ENCODE measurements at places on chromosomes 6 and 20. TPM values are rescaled to one million over a fixed set of nuclear protein-coding genes. Genes with fewer than 3 reads are reported as not detected.

NKX2-4 gene
- total RNA-seq, result not detected

IMPG1 gene
- not detected for total RNA-seq

SLC52A3 gene
- total RNA-seq, result 0.42 TPM

LGSN gene
- not detected for total RNA-seq

- peak; percentile 12 for DNase-seq
Observed at GRCh38 chr6:34230653-34231371, 5.9 kb upstream of the HMGA1 start.

DNA sequence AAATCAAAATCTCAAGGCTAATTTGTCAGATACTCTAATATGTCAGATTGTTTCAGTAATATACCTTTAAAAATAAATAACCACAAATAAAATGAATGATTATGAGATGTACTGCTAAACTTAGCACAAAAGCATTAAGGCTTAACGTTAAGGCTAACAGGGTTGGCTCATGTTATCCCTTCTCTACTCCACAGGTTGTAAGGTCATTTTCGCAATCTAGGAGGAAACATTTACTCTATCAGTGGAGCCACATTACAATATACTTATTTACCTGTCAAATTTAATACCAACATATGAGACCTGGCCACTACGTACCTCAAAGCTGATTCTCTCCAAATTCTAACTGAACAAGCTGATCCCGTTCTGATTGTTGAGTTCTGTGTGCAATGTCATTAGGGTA, 95.7 kb downstream of the RCAN2 start:
- no peak for DNase-seq

DNA sequence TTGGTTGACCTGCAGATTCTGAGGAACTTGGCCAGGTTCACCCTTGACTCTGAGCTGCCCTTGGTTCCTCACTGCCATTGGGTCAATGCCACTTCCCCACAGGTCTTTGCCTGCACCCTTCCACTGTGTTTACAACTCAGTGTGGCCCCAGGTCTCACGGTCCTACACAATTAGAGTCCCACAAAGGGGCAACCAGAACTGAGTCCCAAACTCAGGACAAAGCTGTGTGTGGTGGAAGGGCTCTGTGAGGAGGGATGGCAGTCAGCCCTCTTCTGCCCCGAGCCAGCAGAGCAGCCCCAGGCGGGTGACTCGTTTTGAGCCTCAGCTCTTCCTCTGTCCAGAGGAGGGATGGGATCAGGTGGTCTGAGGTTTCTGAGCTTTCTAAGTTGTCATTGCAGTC, 69.5 kb downstream of the NPEPL1 start:
- DNase-seq, result no peak

DNA sequence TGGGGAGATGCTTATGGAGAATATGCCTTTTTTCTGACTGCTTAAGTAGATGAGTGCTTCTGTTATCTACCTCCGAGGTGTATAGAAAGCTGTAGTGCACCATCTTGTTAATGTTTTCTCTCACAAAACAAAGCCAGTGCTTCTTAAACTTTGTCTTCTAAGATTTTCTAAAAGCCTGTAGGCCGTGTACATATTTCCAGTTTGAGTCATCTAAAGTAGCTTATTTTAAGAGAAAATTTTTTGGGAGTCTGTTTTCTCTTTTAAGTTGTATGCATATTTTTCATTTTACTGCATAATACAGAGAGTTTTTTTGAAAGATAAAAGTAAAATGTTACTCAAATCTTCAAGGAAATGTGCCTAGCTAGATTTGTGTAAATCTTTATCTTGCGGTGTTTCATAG, 151.7 kb downstream of the GRIK2 start:
- DNase-seq, result no peak

- DNase-seq, result no peak
Observed at GRCh38 chr6:105981002-105981887, 104.9 kb upstream of the PRDM1 start.

GRCh38 chr20:62215020-62215990, 4.8 kb downstream of the HRH3 start:
- no peak for DNase-seq

DNA sequence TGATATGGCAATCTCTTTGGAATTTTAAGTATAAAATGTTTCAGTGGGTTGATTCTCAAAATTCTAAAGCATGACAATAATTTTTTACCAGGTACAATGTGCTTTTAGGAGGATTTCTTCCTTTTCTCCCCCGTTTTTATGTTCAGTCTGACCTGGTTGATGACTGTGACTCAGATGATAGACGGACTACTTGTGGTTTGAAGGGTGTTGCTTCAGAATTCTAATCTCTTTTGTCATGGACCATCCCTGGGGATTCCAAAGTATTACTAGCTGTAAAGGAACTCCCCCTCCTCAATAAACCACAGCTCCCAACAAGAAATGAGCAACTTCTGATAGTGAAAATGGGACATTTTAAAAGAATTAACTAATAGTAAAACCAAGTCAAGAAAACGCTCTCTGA, 34.9 kb upstream of the TNFAIP3 start:
- no peak for DNase-seq

DNA sequence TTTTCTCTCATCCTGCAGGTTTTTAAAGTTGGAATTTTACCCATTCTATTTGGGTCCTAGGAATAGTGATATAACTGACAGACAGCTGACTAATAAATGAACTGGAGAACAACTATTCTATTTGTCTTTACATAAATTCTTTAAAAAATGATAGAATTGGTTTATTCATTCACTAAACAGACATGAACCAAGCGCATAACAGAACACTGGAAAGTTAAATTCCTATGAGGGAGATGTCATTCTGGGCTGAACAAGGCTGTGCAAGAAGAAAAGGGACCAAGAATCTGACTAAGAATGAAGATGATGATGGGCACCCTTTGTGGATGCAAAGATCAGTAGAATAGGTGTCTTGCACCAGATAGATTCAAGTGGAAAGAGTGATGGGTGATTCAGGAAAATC, 256.3 kb upstream of the SASH1 start:
- no peak for DNase-seq

DNA sequence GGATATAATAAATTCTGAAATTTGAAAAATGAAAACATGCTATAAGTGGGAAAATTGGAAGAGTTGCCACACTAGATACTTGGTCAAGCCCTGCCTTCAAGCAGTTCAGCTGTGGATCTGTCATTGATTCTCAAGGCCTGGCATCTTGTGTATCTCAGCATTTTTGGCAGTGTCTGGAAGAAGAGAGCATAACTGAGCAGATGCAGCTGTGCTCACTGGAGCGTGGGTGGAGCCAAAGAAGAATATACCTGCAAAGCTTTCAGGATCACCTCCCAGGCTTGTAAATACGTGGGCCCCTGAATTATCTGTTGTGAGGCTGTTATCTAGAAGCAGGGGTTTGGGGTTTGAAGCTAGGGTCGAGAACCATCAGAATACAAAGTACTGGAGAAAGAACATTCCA, 31.3 kb upstream of the CHD6 start:
- DNase-seq, result no peak

- no peak for DNase-seq
Observed at GRCh38 chr6:107413966-107414645, 45.3 kb downstream of the PDSS2 start.

GRCh38 chr6:155519176-155519738, 63.6 kb upstream of the NOX3 start:
- no peak for DNase-seq

- DNase-seq, result no peak
Observed at GRCh38 chr20:48623176-48623905, 204.5 kb downstream of the PREX1 start.

DNA sequence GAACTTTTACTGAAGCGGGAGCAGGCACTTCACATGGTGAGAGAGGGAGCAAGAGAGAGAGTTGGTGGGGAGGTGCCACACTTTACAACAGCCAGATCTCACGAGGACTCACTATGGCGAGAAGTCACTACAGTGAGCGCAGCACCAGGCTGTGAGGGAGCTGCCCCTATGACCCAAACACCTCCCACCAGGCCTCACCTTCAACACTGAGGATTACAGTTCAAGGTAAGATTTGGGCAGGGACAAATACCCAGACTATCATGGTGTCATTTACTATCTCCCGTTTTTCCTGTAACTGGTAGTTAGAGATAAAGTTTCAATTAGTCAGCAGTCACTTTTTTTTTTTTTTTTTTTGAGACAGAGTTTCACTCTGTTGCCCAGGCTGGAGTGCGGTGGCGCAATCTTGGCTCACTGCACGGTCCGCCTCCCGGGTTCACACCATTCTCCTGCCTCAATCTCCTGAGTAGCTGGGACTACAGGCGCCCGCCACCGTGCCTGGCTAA, 7.8 kb downstream of the RBCK1 start:
- DNase-seq, result no peak

- no peak for DNase-seq
Observed at GRCh38 chr6:10190042-10190441, 224.8 kb downstream of the TFAP2A start.

GRCh38 chr20:16246870-16247269, 326.4 kb downstream of the KIF16B start:
- no peak for DNase-seq

GRCh38 chr20:20430066-20430465, 62.2 kb downstream of the INSM1 start:
- no peak for DNase-seq

GRCh38 chr20:60467771-60468170, 509.5 kb downstream of the CDH26 start:
- DNase-seq, result no peak

- DNase-seq, result no peak
Observed at GRCh38 chr6:15993716-15994228, 135.1 kb upstream of the MYLIP start.

- DNase-seq, result no peak
Observed at GRCh38 chr6:125951323-125951722, 5.2 kb upstream of the HINT3 start.

DNA sequence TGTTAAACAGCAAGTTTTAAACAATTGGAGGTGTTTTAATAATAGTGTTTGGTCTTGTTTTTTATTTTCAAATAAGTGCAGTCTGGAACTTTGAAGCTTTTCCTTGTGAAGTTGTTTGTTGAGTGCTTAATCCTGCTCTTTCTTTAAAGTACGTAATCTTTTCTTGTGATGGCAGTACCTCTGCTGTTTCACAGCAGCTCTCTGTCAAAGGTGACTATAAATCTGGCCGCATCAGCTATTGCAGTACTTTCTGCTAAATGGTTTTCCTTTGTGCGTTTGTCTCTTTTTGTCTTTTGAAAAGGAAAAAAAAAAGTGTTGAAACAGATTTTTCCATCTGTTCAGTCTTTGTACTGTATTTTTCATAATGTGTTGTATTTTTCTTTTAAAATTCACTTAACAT, 12.7 kb downstream of the STXBP5 start:
- no peak for DNase-seq

- DNase-seq, result no peak
Observed at GRCh38 chr20:62209850-62210495, 10.1 kb downstream of the HRH3 start.

DNA sequence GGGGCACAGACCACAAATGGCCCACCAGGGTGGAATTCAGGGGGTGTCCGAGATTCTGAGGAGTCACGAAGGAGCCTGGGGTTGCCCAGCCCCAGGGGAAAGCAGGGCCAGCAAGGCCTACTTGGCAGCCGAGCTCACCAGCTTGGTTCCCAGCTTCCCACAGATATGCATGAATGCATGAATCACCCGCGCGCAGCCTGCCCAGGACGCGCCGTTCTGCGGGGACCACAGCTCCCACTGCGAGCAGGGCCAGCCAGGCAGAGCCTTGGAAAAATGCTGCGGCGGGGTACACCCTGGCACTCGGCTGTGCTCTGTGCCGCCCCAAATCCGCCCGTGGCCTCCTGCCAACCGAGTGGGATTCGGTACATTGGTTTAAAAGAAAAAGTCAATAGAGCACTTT, 211.0 kb downstream of the NFATC2 start:
- DNase-seq, result no peak

- no peak for DNase-seq
Observed at GRCh38 chr20:9235518-9235917, 166.6 kb downstream of the PLCB4 start.

GRCh38 chr20:31925631-31926030, 26.2 kb downstream of the PDRG1 start:
- no peak for DNase-seq

- DNase-seq, result no peak
Observed at GRCh38 chr6:8982668-8983067, 547.3 kb upstream of the SLC35B3 start.

DNA sequence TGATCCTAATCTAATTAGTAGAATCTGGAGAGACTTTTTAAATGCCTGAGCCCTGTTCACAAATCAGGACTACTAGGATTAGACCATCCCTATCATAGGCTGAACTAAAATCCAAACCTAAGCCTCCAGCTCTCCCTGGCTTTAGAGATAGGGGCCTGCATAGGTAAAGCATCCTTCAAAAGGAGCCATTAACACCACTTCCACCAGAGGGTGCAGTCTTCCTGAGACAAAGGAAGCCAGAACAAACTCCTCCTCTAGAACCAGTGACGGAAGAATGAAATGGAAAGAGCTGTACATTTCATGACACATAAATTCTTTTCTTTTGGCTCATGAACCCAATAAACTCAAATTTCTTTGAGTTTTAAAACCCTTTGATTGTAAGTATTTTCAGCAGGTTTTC, 291.2 kb upstream of the ADGRB3 start:
- no peak for DNase-seq

GRCh38 chr6:124795643-124796463, 166.4 kb upstream of the RNF217 start:
- DNase-seq, result peak; percentile 17

All from tibial nerve (tissue), 4 donors.